ENCODE measurements at places on chromosomes 12 and 14. TPM values are rescaled to one million over a fixed set of nuclear protein-coding genes. Genes with fewer than 3 reads are reported as not detected.

DEGS2 gene
- not detected for total RNA-seq

CCDC198 gene
- total RNA-seq, result not detected

ACSS3 gene
- 12.5 TPM for total RNA-seq

UBR7 gene
- 73.4 TPM for total RNA-seq

LRRC10 gene
- not detected for total RNA-seq
